ENCODE measurements at places on chromosomes 4 and X.
A peak's percentile ranks its signal among the peaks of the same experiment; 100 is the strongest.

DNA sequence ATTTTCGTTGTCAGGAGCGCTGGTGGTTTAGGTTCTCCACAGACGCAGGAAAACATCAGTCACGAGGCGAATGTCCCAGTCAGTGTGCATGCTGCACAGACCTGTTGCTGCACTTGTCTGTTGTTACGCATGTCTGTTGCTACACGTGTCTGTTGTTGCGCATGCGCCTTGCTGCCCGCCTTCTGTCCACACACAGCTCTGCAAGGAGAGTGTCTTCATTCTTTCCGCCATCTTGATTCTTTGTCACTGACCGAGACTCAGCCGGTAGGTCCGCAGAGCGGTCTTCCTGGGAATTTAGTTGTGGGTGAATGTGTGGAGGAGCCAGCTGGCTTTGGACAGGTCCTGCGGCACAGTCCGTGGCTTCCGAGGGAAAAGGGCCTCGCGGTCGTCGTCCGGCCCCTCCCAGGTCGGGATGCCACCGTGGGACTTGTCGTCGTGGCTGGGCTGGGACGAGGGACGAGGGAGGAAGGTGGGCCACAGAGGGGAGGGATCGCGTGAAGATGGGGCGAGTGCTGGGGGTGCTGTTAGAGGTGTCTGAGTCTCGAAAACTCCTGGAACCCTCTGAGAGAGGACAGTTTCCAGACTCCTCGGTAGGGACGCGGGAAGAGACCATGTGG, at the start of gene PAGE2B:
Gene PAGE2B (plus strand): TSS at position 180 of the 617 bp plus-strand sequence. CDS start 1,012 bp downstream, outside the sequence.
- DNase-seq: peak; percentile 62

DNA sequence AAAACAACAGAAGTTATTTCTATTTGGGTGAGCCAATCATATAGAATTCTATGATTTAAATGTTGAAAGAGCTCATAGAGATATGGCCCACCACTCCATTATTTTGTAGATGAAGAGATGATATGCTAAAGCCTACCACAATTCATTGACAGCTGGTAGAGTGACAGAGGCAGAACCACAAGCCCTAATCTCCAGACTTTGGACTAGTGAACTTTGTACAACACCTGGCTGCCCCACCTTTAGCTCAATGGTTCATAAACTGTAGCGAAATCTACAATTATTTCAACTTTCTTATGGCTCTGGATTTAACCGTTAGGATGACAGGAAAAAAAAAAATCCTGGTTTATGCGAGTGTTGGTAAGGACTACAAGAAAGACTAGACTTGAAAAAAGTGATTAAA, 50.9 kb downstream of the PRKG2 start:
- DNase-seq: no peak

GRCh38 chr4:146049802-146050201, 111.2 kb upstream of the ZNF827 start:
- DNase-seq: no peak

- no peak for DNase-seq
Observed at GRCh38 chr4:151641167-151641566, 119.6 kb downstream of the GATB start.

- peak; percentile 93 for DNase-seq
Observed at GRCh38 chr4:17614416-17615299, at the start of gene MED28. Gene MED28 (plus strand): TSS chr4:17614641. CDS start chr4:17614655, 14 bp downstream.

DNA sequence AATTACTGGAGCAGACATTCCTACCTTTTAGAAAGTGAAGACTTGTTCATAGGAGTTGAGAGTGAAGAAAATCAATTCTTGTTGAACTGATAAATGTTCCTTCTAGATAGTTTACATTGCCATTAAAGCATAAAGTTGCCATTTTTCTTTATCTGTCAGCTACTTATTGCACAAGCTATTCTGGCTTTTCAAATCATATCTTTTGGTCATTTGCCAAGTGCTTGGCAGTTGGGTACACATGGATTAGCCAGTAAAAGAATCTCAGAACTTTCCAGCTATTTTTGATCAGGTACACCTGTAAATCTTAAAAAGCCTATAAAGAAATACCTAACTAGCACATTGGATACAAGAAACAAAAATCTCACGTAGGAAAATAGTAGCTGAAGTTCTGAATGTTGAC, 56.4 kb upstream of the PNPLA4 start:
- no peak for DNase-seq

GRCh38 chr4:27357283-27357682, 496.6 kb downstream of the STIM2 start:
- DNase-seq: peak; percentile 5

DNA sequence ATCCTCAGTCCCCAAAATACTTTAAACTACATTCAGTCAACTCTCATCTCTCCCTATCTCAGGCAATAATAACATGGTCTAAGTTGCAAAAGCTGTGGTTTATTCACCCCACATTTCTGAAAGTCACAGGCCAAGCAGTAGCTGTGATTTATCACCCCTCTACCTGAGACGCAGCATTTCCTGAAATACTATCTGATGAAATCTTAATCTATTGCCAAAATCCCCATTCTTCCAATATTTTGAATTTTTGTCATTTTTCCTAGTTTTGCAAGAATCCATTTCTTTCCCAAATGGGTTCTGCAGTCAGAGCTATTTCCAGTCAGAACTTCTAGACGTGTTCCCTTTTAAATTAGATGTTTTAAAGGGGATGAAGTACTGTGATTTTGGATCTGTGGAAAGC, 148.3 kb downstream of the BANK1 start:
- no peak for DNase-seq

DNA sequence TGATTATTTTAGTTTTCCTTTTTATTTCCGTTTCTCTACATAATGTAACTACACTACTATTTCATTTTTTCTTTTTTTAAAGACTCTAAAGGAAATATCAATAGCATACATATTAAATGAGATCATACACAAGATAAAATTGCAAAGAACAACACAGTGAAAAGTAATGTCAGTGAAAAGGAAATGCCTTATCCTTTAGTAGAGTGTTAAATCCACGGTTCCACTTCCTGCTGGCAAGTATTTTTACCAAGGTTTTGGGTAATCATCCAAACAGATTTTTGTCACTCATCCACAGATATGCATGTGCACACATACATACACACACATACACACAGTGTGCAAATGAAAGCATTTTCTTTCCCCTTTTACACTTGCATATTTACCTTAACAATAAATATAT, 548.9 kb downstream of the PPP4R3C start:
- no peak for DNase-seq

- no peak for DNase-seq
Observed at GRCh38 chr4:16775411-16776154, 122.9 kb downstream of the LDB2 start.

- DNase-seq: no peak
Observed at GRCh38 chrX:34343001-34343400, 210.9 kb upstream of the FAM47A start.

DNA sequence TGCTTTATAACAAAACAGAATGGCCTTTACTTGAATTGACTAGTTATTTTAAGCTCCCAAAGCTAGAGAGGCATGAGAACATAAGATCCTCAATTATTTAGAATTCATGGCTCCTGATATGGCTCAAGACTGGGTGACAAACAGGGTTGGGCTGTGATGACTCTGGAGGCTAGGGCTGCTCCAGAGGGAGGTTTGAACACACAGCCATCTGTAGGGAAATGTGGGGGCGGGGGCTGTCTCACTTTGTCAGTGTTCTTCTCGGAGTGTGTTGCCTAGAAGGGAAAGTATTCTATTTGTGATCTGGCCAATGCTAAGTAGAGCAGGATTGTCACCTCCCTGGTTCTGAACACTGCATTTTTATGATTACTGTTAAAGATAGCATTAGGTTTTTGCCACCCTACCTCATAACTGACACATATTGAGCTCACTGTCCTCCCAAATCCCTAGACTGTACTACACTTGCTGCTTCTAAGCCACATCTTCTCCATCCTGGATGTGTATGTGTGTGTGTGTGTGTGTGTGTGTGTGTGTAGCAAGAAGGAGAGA, 45.9 kb downstream of the VSIG4 start:
- DNase-seq: no peak

- DNase-seq: no peak
Observed at GRCh38 chrX:17595456-17596035, 141.7 kb upstream of the SCML1 start.

DNA sequence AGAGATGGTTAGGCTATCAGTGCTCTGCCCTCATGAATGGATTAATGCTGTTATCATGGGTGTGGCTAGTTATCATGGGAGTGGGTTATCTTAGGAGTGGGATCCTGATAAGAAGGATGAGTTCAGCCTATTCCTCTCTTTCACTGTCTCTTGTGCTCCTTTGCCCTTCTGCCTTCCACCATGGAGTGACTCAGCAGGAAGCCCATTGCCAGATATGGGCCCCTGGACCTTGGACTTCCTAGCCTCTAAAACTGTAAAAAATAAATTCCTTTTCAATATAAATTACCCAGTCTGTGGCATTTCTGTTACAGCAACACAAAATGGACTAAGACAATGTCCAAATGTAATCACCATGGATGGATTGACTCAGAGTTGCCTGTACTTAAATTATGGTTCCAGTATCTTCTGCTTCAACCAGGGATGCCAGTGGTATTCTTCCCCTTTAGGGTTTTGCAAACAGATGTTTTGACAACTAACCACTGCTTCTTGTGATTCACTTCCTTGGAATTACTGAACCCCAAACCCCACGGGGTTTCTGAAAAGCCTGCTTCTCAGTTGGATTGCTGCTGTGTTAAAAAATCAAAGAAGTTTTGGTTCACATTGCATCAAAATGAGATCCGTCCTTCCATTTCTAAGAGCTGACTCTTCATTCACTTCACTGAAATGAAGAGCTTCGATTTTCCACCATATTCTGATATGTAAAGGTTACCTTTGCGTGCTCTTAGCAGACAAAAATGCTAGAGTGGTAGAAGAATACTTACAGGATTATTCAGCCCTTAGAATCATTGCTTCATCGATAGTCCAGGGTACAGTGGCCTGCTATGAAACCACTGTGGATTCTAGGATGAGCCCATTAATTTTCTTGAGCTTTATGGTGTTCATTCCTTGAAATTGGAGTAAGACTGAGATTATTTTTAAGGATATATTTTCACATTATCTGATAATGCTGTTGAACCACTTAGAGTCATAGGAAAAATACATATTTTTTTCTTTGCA, 107.7 kb downstream of the FRMPD4 start:
- DNase-seq: no peak

GRCh38 chr4:110624904-110625494, 2.1 kb upstream of the PITX2 start:
- no peak for DNase-seq

- DNase-seq: no peak
Observed at GRCh38 chr4:114017120-114017917, 37.9 kb upstream of the ARSJ start.

- no peak for DNase-seq
Observed at GRCh38 chrX:19912-20571, 261.1 kb upstream of the PLCXD1 start.

DNA sequence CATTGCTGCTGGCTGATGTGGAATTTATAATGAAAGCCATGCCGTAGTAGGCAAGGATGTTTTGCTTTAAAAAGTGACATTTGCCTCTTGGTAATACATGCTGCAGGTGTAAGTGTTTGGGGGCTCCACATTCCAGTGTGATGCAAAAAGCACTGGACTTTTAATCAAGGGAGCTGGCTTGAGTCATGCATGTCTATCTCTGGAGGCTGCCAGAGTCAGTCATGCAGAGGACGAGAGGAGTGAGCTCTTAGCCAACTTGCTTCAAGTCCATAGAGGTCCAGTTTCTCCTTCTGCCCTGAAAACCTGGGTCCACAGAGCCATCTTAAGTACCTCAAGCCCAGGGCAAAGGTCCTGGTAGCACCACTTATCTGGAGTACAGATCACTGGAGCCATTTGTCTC, 11.6 kb upstream of the CXCL13 start:
- no peak for DNase-seq

DNA sequence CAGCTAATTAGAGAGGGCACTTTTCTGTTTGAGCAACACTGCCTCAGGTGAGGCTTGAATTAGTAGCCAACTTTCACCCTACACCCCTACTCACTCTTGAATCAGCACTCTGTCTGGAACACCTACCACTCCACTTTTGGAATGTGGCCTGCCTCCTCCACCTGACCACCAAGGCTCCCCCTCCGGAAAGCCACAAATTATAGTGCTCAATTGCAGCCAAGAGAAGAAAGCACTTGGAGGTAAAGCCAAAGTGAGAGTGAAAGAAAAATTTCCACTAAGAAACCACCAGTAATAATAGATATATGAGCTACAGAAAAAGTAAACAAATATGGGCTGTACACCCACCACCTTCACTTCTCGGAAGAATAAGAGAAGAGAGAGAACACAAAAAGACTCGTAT, 41.1 kb downstream of the PPP3CA start:
- peak; percentile 30 for DNase-seq

DNA sequence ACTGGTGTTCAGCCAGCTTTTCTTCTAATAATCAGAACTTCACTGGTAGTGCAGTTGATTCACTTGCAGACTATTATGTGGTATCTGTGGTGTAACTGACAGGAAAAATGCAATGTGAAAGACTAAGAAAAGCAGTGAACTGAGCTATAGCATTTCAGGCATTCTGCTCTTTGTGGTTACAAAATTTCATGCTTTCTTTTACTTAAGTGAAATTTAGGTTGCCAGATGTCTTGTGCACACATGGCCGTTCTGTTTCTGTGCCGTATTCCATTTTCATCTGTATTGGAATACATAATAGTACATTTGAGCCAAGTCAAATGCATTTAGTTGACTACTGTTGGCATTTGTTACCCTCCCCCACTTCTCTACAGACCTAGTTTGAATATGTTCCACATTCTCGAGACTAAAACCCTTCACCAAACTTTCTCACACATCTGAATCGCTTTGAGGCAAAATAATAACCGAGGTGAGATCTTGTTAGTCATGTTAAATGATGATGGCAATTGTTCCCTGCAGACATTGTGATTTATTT, 8.2 kb downstream of the RTL3 start:
- no peak for DNase-seq
